ENCODE measurements at places on chromosomes 11 and 22.
A peak's percentile ranks its signal among the peaks of the same experiment; 100 is the strongest.

- DNase-seq = no peak
Observed at GRCh38 chr22:23639661-23640060, 7.5 kb upstream of the DRICH1 start.

DNA sequence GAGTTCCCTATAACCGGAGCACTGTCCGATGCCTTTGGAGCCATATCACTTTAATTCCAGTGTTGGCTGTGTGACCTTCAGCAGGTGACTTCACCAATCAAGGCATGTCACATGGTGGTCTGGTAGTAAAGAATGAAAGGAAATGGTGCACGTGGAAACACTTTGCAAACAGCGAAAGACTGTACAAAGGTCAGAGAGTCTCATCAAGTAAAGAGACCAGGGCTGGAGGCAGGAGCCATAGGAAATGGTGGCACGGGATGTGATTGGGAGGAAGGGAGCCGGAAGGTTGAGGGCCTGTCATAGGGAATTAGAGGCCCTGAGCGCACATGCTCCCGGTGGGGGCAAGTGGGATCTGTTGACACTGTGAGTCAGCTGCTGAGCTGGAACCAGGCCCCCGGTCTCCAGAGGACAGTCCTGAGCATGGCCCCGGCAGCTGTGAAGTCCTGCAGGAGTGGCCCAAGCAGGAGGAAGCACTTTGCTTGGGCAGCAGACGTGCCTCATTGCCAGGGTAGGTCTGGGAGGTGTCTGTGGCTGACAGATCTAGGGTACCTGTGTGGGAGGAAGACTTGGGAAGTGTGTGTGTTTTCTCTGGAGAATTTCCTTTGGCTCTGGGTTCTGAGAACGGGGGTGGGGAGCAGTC is 2.0 kb downstream of the DAGLA start:
- no peak for DNase-seq

GRCh38 chr11:30487200-30487898 is 98.8 kb downstream of the MPPED2 start:
- DNase-seq = no peak

DNA sequence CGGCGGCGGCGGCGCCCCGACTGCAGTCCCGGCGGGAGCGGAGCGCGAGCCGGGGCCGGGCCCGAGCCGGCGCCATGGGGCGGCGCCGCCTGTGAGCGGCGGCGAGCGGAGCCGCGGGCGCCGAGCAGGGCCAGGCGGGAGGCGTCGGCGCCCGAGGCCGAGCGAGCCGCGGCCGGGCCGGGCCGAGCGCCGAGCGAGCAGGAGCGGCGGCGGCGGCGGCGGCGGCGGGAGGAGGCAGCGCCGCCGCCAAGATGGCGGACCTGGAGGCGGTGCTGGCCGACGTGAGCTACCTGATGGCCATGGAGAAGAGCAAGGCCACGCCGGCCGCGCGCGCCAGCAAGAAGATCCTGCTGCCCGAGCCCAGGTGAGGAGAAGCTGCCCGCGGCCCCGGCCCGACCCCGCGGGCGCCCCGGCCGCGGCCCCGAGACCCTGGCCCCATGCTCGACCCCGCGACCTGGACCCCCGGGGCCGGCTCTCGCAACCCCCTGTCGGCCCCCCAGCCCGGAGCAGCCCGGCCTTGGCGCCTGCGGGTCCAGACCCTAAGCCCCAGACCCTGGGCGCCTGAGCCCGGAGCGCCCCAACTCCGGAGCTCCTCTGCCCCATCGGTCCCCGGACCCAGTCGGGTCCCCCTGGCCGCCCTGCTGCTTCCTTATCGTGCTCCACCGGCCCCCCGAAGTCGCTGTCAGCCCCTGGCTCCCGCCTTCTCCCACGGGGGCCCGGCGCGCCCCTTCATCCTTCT is at the start of gene GRK2:
Gene GRK2, plus strand, starts transcription at position 25 of the 739 bp plus-strand sequence. Its CDS starts 227 bp downstream, at position 252.
- no peak for DNase-seq

GRCh38 chr11:36333897-36334296 is 37.8 kb downstream of the PRR5L start:
- DNase-seq = peak; percentile 46

DNA sequence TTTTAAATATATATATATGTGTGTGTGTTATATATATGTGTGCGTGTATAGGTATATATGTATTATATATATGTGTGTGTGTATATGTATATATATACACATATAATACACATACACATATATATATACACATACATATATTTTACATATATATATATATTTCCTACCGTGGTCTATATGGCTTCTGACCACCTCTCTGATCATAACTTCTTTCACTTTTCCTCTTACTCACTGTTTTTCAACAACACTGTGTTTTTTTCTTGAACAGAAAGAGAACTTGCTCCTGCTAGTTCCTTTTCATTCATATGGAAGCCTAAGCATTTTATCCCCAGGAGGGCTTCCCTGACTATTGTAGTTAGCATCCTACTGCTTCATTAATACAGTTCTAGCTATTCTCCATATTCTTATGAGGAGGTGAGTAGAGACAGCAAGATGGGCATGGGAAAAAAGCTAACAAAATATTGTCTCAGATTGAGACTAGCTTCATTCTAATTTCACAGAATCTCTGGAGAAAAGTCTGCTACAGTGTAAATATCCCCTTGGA is 38.5 kb upstream of the CTSC start:
- DNase-seq = peak; percentile 25

GRCh38 chr22:27677905-27678458 is 123.6 kb downstream of the MN1 start:
- no peak for DNase-seq

DNA sequence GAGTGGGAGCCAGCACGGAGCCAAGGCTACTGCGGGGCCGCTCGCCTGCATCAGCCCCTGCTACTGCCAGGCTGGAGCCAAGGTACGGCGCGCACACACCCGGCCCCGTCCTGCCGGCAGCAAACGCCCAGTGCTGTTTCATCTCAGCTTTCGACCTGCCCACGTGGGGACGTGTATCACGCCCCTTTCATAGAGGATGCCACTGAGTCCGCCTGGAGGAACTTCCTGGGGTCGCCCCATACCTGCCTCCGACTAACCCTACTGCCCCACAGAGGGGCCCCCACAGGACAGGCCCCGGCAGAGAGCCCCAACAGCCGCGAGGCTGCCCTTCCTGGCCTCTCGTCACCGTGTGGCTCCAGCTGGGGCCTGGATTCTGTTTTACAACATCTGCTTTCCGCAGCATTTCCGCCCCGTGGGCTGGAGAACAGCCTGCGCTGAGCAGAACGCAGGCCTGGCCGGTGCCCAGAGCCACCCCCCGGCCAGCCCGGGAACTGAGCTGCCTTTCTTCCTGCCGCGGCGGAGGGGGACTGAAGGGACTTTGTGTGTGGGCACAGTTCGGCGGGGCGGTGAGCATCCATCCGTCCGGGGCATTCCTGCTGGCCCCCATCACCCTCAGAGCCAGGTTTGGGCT is 22.9 kb upstream of the ARHGAP8 start:
- no peak for DNase-seq

All from NT2/D1 (cell line).